ENCODE measurements at places on chromosomes 4 and X.

DNA sequence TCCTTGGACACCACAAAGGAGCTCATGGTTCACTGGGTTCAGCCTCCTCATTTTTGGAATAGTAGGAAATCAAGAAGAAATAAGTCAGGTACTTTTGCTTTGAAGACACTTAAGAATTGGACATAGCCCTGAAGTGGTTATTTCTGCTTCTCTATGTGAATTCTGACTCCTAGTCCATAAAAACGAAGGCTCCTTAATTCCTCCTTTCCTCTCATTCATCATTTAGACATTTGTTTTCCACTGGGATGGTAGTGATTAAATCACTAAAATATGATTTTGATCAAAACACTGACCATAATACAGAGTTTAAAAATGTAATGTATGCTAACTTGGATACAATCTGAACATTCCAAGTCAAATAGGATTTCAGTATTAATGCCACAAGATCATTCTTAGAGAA lies 34.7 kb upstream of the CYP2U1 start:
- no peak for DNase-seq

GRCh38 chr4:155676430-155676825 lies 9.8 kb downstream of the GUCY1A1 start:
- DNase-seq = no peak

DNA sequence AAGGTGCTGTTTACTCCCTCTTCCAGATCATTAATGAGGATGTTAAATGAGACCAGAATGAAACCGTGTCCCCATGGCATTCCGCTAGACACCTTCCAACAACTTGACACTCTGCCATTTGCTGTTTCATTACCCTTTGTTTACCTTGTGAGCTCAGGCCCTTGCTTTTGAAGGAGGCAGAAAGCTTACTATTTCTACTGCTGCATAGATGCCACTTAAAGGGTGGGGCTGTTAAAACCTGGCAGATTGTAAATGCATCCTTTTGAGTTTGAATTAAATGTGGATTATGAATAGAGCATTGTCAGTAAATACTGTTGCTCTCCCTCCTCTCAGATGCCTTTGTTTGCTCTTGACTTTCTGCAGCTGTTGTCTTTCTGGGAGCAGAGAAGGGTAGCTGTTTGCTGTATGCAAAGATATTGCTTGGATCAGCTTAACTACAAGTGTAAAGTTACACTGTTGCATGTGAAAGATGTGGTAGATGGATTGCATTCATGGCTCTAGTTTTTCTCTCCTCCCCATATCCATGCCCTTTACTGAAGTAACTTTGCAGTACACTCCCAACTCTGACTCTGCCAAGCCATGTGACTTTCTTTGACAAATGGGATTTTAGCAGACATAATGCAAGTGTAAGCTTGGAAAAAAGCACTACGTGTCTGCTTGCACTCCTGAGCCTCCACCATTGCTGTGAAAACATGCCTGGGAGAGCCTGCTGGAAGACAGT lies 75.0 kb upstream of the DHX15 start:
- DNase-seq = no peak

DNA sequence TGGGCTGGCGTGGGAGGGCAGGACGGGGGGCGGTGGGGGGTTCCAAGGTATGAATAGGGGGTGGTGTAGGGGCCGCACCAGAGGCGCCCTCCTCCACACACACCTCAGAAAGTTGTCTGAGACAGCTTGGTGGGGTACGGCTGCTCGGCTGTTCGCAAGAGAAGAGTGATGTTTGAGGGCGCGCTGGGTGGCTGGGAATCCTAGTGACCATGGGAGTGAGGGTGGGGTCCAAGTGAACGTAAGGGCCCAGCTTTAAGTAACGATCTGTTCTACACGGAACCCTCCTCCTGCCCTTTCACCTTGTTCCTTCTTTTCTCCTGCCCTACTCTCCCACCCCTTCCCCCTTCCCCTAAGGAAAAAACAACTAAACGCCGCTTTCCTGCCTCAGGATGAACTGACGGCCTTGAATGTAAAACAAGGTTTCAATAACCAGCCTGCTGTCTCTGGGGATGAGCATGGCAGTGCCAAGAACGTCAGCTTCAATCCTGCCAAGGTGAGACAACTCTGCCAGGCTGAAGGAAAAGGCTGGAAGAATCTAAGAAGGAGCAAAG lies 664 bp downstream of the MED12 start:
- DNase-seq = no peak

- no peak for DNase-seq
Measured at GRCh38 chrX:15043538-15043937, 170.3 kb downstream of the MOSPD2 start.

DNA sequence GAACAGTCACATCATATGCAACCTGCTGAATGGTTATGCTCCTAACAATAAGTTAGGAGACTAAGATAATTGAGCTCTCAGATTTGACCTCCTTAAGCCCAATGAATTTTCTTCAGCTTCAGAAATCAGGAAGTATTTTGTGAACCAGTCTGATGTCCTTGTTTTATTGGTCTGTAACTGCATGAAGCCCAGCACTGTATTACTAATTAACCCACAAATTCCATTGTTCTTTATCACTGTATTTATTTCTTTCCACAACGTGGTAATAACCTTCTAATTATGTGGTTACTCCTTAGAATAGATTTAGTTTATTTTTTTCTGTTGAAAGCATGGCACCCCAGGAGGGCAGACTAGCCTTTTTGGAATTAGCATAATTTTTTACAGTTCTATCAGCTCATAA lies 3.9 kb upstream of the MFAP3L start:
- no peak for DNase-seq

GRCh38 chr4:21205821-21206531 lies 505.7 kb downstream of the PACRGL start:
- no peak for DNase-seq

- DNase-seq = no peak
Measured at GRCh38 chrX:124333862-124334261, 1.4 kb downstream of the TEX13D start.

- no peak for DNase-seq
Measured at GRCh38 chr4:159101988-159102621, 774 bp upstream of the RAPGEF2 start.

DNA sequence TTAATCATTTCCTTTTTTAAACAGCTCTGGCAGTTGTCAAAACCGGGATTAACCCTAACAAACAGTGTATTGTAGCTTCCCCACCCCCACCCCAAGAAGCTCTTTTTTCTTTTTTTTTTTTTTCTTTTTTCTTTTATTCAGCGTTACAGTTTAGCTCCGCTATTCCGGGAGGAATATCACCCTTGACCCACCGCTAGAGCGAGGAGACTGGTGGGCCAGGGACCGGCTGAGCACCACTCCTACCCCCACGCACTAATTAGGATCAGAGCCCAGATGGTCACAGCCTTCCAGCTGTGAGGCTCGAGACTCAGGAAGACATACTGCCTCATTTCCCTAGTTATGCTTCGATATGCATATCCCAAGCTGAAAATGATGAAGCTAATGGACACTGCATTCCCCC lies 2.0 kb downstream of the PARM1 start:
- no peak for DNase-seq

GRCh38 chr4:7908668-7909067 lies 31.0 kb downstream of the AFAP1 start:
- no peak for DNase-seq

DNA sequence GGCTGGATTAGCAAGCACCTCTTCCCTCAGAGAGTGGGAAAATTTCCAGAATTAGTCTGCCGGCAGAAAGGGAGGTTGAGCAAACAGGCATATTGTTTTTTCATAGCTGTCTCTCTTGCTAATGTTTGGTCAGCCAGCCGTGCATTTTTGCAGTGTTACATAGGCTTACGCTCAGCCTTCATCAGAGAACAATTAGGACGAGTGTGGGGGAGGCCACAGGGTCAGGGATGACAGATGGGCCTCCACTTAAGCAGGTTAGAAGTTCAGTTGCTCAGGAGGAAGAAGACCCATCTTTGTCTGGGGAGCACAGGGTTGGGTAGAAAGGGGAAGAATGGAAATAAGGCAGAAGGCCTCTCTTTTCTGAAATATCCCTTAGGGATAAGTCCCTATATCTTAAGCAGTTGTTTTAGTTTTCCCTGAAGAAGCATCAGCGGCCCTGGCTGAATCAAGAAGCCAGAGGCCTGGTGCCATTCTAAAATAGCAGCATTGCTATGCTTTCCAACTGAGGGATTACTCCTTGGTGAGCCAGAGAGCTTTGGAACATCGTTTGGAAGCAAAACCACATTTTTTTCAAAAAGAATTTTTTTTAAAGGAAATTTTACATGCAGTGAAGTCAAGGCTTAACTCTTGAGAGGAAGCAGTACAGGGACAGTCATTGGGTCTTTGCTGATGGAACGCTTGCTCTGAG lies 118.8 kb downstream of the SMIM20 start:
- no peak for DNase-seq

DNA sequence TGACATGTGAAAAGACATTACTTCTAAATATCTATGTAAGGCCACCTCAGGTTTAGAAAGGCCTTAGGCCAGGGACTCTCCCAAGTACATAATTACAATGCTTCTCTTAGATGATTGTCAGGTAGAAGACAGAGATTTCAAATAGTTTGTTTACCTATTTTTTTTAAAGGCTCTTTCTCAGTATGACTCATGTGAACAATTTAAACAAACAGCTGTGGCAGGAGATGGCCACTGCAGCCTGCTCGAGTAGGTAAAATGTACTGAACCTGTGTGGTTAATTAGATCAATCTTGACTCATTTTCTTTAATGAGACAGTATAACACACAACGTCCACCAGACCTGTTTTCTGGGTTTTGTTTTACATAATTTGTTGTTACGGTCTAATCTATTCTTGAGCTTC lies 50.2 kb downstream of the LEF1 start:
- no peak for DNase-seq

GRCh38 chrX:66042307-66043077 lies 2.6 kb upstream of the VSIG4 start:
- DNase-seq = no peak

DNA sequence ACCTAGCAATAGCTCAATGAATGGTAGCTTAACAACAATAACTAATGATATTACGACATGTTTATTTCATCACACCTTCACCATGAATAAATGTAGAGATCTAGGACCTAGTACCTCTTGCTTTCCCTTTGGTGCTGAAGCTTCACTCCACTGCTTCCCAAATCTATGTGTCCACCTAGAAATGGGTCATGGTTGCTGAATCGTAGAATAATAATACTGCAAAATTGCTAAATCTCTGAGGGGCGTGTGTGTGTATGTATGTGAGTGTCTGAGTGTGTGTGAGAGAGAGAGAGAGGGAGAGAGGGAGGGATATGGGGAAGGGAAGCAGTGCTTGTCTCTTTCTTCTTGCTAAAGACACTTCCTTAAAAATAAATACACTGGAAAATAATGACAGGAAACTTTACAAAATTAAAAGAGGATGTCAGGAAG lies 109.3 kb upstream of the BMP2K start:
- DNase-seq = no peak

- DNase-seq = no peak
Measured at GRCh38 chr4:142725886-142726285, 120.2 kb downstream of the INPP4B start.

DNA sequence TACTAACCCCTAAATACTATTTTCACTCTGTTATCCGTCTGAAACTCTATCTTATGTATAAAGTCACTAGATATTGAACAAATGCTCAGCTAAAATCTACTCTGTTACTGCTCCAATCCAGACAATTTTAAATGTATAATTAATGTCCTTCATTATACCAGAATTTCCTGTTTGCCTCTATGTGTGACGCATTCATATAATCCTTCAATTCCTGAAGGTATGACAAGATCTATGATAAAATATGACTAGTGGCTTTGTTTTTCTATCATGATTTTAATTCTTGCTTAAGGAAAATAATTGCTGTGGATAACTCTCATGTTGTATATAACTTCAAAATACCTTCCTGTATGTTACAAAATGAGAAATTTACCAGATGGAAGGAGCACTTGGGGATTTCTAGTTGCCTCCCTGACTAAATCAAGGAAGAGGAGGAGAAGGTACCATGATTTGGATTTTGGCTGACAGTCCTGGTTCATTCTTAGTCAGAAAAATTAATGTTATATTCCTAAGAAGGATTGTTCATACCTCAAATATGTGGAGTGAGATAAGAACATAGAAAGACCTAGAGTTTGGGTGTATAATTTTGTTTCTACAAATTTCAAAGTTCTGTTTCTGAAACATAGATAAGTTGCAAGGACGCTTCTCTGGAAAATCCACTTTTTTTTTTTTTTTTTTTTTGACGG lies 4.9 kb downstream of the CXCL6 start:
- DNase-seq = no peak

- DNase-seq = no peak
Measured at GRCh38 chrX:48493890-48494364, 14.9 kb upstream of the PORCN start.

DNA sequence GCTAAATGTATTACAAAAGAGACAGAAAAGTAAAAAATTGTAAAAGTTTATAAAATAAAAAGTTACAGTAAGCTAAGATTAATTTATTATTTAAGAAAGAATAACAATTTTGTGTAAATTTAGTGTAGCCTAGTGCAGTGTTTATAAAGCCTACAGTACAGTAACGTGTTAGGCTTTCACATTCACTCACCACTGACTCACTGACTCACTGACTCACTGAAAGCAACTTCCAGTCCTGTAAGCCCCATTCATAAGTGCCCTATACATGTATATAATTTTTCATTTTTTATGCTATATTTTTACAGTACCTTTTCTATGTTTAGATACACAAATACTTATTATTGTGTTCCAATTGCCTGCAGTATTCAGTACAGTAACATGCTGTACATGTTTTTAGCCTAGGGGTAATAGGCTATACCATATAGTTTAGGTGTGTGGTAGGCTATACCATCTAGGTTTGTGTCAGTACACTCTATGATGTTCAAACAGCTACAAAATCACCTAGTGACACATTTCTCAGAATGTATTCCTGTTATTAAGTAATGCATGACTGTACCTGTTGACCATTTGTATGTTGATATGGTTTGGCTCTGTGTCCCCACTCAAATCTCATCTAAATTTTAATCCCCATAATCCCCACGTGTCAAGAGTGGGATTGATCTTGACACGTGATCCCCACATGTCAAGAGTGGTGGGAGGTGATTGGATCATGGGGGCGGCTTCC lies 57.9 kb downstream of the CFAP299 start:
- no peak for DNase-seq

DNA sequence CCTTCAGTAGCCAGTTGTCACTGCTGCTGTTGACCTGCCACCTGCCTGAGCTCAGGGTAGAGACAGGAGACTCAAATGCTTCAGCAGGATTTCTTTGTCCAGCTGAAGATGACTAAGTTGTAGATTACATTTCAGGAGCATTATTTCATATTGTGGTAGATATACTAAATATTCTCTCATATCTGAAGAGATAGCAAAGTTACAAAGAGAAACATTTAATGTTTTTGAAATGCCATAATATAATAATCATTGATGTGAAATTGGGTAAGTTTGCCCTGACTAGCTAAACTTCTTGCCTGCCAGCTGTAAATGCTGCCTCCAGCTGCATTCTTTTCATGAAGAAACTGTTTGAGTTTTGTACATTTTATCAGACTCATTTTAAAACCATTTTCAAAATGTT lies 247.6 kb upstream of the CNKSR2 start:
- no peak for DNase-seq

GRCh38 chr4:71545168-71545567 lies 206.3 kb downstream of the SLC4A4 start:
- no peak for DNase-seq

Data from stimulated activated CD4-positive, alpha-beta T cell treated with anti-CD3 and anti-CD28 coated beads, Interleukin-4, amount 100 ng/mL, for 4 hours (primary cell).